ENCODE measurements at places on chromosomes 11 and 22.

GRCh38 chr22:29701155-29701999, 18.4 kb upstream of the CABP7 start:
- no peaks in the 10 kb centered on the region for H3K27me3 ChIP-seq
- peak overlapping the region; percentile 38 for H3K27ac ChIP-seq
- H3K4me3 ChIP-seq = no peak overlapping the region
- H3K36me3 ChIP-seq = no peaks in the 10 kb centered on the region

GRCh38 chr11:3894128-3894731, 38.8 kb downstream of the STIM1 start:
- H3K4me1 ChIP-seq = no peaks in the 10 kb centered on the region
- DNase-seq = no peak
- H3K4me3 ChIP-seq = no peak overlapping the region
- H3K27me3 ChIP-seq = no peaks in the 10 kb centered on the region

DNA sequence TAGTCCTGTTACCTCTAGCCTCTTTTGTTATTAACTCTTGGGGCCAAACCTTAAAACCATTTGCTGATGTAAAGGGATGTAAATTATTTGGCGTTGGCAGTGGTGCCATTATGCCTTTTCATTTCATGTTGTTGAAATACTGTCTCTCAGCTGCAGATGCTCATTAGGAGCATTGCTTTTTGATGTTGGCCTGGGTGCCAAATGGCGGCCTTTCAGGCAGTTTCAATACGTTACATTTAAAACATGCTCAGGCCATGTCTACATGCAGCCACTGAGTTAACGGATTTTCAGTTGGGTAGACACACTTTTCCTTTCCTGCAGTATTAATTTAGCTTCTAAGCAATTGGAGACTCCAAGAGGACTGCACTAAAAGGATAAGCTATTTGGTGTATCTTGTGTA, 5.3 kb downstream of the NCAM1 start:
- H3K36me3 ChIP-seq = no peaks in the 10 kb centered on the region
- DNase-seq = no peak
- no peak overlapping the region for H3K4me3 ChIP-seq
- no peaks in the 10 kb centered on the region for H3K4me1 ChIP-seq
- H3K27me3 ChIP-seq = peaks cover 47% of the 10 kb centered on the region
- no peak overlapping the region for H3K27ac ChIP-seq

DNA sequence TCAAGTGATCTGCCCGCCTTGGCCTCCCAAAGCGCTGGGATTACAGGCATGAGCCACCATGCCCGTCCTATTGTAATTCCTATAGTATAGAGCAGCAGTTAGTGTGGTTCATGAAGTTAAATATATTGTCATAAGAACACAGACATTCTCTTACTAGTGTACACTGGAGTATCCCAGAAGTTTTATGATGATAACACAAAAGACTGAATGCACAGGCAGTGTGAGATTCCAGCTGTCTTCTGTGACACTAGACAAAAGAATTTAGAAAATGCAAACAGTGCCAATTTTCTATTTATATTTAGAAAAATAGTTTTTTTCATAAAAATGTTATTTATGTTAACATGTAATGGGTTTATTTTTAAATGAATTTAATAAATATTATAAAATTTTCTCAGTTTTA, 39.4 kb upstream of the RBX1 start:
- H3K4me1 ChIP-seq = no peaks in the 10 kb centered on the region
- H3K36me3 ChIP-seq = peaks cover 18% of the 10 kb centered on the region
- no peak overlapping the region for H3K4me3 ChIP-seq
- H3K27me3 ChIP-seq = no peaks in the 10 kb centered on the region
- H3K27ac ChIP-seq = no peak overlapping the region

DNA sequence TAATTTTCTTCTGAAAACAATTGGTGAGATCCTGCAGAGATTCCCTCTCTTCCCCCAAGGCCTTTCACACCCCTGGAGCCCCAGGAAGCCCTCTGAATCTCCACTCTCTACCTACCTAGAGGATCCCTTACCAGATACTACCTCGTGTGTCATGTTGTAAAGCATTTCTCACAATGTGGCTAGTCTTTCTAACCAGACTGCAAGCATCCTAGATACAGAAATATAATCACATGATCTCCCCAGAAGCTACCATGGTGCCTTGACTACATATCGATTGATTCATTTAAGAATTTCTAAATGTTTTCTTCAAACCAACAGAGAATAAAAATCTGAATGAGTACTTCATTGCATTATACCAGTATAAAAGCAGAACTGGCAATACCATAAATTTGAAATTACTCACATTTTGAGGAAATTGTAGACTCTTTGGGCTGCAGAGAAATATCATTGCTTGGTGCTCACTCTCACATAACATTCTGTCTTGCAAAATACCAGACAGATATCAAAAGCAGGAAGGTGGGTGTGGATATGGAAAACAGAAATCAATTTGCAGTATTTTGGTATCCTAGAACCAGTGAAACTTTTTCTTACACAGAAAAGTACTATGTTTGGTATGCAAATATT, 113.5 kb downstream of the MAML2 start:
- peaks cover 9% of the 10 kb centered on the region for H3K4me1 ChIP-seq
- H3K27me3 ChIP-seq = no peaks in the 10 kb centered on the region
- H3K36me3 ChIP-seq = no peaks in the 10 kb centered on the region
- no peak for DNase-seq
- no peak overlapping the region for H3K4me3 ChIP-seq
- no peak overlapping the region for H3K27ac ChIP-seq

DNA sequence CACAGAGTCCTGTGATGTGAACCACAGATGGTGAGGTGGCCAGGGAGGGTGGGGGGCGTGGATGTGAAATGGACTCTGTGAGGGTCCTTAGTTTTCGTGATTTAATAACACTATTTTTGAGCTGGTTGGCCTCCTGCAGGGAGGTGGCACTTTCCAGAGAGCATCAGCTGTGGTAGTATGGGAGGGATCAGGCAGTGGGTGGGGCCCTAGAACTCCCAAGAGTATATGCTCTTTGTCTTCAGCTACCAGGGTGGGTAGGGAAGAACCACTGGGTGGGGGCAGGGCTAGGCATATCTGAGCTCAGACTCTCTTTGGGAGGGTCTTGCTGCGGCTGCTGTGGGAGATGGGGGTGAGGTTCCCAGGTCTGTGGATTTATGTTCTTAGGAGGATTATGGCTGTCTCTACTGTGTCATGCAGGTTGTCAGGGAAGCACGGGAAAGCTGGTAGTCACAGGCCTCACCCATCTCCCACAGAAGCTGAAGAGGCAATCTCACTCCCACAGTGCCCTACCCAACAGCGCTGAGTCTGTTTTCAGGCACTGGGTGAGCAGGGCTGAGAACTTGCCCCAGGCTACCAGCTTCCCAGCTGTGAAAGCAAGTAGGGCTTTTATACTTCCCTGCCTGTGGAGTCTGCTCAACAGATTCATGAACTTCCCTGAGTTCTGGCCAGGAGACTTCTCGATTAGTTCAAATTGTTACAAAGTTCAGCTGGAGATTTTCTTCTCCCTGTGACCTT, 47.9 kb upstream of the SNX19 start:
- no peaks in the 10 kb centered on the region for H3K36me3 ChIP-seq
- no peak overlapping the region for H3K4me3 ChIP-seq
- H3K27ac ChIP-seq = no peak overlapping the region
- no peaks in the 10 kb centered on the region for H3K27me3 ChIP-seq
- no peak for DNase-seq

- H3K27ac ChIP-seq = no peak overlapping the region
- H3K4me3 ChIP-seq = no peak overlapping the region
- no peak for DNase-seq
- H3K27me3 ChIP-seq = peaks cover 3% of the 10 kb centered on the region
Observed at GRCh38 chr22:23414727-23415489, 165.2 kb downstream of the IGLL1 start.
